Left ventricle myocardium inferior (tissue), 1 donor: ENCODE measurements at places on chromosomes 5 and 9. TPM values are rescaled to one million over a fixed set of nuclear protein-coding genes. Genes with fewer than 3 reads are reported as not detected.

The IFNK gene
- not detected for total RNA-seq

The TLR4 gene
- 14.2 TPM for total RNA-seq

The ARHGEF37 gene
- total RNA-seq, result 22.8 TPM

The PDE6A gene
- total RNA-seq, result 0.22 TPM

The COL23A1 gene
- total RNA-seq, result 27.4 TPM

The ABO gene
- total RNA-seq, result 2.3 TPM

The SLC36A3 gene
- not detected for total RNA-seq

The TSTD2 gene
- total RNA-seq, result 24.5 TPM

The PCDHA13 gene
- total RNA-seq, result not detected

The IFNA7 gene
- not detected for total RNA-seq

DNA sequence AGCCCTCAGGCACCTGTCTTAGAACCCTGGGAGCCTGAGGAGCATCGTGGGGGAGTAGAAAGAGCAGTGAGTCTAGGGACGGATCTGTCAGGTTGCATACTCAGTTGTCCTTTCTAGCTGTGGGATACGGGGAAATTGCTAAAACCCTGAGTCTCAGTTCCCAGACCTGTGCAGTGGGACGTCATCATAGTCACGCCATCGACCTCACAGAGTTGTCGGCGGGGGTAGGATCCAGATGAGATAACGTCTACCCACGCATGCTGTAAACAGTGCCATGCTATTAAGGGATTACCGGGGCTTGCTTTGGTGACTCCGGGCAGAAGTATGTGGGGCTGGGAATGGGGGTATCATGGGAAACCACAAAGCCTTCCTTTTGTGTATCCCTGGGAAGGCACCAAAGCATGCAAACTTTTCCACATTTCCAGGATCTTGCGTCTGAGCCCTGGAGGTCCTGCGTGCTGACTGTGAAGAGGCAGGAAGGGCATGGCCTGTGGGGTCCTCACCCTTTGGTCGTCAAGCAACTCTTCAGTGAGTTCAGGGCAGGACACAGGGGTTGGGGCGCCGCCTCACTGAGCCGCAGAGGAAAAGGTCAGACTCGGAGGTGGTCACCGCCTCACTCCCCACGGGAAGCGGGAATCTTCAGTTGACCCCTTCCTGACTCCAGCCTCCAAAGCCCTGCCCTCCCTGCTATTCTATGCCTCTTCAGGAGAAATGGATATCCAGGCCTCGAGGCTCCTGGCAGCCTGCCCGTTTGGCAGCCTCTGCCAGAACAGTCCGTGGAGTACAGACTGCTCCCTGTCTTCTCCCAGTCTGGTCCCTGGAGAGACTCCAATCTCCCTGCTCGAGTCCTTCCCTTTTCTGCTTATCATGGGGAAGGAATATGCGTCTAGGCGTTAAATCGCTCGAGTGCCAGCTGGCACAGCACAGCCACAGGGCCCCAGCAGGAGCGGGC is 186.8 kb upstream of the KLF9 start:
- DNase-seq, result peak; percentile 98

DNA sequence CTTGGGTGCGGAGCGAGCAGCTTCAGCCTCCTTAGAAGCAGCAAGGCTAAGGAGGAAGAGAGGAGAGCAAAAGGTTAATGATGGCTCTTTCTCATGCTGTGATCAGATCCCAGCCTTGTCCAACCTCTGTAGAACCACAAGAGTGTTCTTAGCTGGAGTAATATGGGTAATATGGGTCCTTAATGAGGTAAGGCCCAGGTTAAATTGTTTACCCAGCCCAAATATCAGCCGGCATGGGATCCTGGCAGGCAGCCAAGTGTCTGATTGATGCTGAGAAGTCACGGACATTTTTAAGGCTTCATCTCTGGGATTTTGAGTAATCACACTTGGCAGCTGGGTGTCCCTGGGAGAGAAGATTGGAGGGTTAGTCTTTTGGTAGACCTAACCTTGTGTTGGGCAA is 32.3 kb downstream of the GLRA1 start:
- DNase-seq, result no peak

GRCh38 chr9:95879591-95879990 is 4.1 kb downstream of the ERCC6L2 start:
- no peak for DNase-seq

DNA sequence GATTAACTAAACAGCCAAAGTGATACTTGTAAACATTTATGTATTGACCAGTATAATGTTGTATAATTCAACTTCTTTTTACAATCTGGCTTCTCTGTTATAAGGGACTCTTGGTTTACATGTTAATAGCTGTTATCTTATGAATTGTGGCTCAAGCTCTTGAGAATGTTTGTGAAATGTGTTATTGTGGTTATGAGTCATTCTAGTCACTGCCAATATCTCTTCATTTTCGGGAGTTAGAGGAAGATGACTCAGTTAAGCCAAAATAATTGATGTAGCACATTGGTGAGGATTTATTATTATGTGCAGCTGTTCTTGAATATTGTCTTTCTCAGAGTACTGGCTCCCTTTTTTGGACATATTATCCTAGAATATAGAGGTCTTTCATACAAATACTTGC is 655.2 kb upstream of the RIOK2 start:
- DNase-seq, result no peak

- DNase-seq, result peak; percentile 39
Measured at GRCh38 chr9:125889476-125890419, 142.6 kb downstream of the PBX3 start.

GRCh38 chr9:6450641-6451375 is 37.8 kb downstream of the UHRF2 start:
- no peak for DNase-seq

DNA sequence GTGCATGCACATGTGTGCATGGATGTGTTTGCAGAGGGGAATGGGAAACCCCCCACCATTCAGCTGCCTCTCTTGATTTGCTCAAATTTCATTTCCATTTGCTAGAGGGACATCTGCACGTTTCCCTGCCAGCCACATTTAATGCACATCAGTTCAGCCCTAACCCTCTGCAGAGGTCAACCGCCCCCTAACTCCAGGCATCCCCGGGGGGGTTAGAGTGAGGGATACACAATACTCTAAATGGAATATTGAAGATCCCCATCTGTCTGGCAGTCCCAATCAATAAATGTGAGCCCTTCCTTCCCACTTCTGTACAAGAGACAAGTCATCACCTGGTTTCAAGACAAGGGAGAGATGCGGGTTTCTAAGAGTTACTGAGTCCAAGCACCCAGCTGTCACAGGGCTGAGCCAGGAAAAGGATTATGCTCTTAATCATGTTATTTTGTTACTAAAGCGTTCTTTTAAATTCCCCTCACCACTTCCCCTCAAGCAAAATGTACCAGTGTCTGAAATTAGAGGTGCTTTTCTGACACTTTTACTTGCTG is 134.1 kb downstream of the SEMA6A start:
- no peak for DNase-seq

DNA sequence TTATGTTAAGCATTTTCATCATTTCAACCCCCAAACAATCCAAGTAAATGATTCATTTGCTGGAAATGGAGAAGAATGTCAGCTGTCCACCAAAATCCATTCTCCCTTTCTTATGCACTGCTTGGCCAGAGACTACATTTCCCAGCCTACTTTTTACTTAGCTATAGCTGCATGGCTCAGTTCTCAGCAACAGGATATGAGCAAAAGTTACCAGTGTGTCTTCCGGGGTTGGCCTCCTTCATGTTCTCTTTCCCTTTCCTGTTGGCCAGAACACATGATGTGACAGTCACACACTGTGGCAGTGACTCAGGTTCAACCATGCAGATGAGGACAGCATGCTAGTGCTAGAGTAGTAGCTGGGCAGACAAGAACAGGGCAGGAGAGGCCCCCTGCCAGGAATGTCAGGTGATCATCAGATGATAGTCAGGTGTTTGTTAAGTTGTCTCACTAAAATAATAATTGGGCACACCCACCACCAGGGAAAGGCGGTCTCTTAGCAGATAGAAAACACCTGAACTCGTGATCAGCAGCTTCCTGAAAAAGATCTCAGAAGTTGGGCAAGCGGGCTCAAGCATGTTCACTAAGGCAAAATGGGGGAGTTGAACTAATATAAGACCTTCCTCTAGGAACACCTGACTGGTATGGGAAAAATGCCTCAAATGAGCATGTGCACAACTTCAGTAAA is 12.2 kb downstream of the GPR150 start:
- DNase-seq, result no peak

- DNase-seq, result no peak
Measured at GRCh38 chr9:116941266-116941665, 254.2 kb downstream of the TRIM32 start.

GRCh38 chr5:76408104-76408654 is 5.1 kb downstream of the IQGAP2 start:
- no peak for DNase-seq

DNA sequence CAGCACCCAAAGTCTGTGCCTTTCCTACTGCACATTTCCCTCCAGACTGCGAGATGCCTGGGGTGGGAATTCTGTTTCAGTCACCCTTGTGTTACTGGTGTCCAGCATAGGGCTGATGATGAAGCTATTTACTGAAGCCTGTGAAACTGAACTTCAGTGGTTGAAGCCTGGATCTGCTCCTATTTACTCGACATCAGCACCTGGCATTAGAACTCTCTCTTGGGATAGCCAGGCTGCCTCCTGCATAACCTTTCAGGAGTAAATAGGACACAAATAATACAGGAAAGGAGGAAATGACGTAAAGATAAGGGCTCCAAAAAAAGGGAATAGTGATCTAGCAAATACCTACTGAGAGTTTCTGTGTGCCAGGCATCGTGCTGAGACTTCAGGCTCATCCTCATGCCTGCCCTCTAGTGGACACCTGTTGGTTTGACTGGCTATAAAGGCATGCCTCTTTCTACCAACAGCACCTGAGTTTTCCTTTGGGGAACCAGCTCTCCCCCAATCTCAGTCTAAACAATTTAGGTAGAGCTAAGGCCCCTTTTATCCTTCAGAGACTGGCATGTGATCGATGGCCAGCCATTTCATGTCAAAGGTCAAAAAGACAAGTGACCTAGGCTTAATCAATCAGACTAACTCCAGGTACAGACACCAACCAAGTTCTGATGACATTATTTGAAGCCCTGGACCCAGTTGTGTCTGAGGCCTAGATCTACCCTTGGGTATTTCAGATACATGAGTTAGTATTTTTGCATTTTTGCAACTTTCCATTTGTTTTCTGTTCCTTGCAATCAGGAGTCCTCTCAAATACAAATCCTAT is 192.1 kb upstream of the TRIM32 start:
- DNase-seq, result no peak

GRCh38 chr5:163385271-163385670 is 52.1 kb upstream of the CCNG1 start:
- peak; percentile 14 for DNase-seq

GRCh38 chr5:91146905-91147600 is 236.1 kb downstream of the ARRDC3 start:
- DNase-seq, result no peak

DNA sequence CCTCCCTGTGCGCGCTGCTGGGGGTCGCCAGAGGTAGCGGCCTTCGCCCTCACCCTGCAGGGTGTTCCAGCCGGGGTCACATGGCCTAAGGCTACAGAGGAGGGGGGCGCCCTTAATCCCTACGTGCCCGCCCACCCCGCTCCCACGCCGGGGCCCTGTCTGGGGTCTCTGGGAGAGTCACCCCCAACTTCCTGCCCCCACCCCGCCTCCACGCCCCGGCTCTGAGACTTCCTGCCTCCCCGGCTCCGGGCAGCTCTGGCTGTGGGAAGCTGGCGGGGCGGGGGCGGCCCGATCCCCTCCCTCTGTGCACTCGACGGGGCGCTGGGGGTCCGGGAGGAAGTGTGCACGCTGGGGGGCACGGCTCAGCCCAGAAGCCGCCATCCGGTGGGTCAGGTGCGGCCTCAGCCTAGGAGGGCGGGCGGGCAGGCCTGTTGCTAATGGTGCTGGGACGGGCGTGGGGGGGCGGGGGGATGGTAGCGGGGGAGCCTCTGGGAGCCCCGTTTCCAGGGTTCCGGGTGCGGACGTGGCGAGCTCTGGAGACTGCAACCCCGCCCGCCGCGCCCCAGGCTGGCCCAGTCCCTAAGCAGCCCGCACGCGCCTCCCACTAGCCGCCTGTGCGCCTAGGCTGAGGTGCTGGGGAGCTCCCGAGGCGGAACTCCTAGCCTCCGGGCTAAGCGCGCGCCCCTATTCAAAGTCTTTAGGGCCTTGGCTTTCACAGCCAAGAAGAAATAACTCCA is 61.6 kb downstream of the CXXC5 start:
- DNase-seq, result peak; percentile 47

GRCh38 chr5:40477856-40478546 is 201.7 kb upstream of the PTGER4 start:
- DNase-seq, result no peak

GRCh38 chr5:124655251-124655917 is 91.1 kb downstream of the ZNF608 start:
- DNase-seq, result no peak

- no peak for DNase-seq
Measured at GRCh38 chr9:87793292-87793691, 67.4 kb downstream of the CTSL start.

GRCh38 chr5:9877488-9877887 is 247.3 kb upstream of the TAS2R1 start:
- no peak for DNase-seq

GRCh38 chr5:111134864-111135263 is 42.7 kb downstream of the WDR36 start:
- no peak for DNase-seq

GRCh38 chr9:2809692-2810419 is 34.0 kb downstream of the PUM3 start:
- DNase-seq, result no peak

DNA sequence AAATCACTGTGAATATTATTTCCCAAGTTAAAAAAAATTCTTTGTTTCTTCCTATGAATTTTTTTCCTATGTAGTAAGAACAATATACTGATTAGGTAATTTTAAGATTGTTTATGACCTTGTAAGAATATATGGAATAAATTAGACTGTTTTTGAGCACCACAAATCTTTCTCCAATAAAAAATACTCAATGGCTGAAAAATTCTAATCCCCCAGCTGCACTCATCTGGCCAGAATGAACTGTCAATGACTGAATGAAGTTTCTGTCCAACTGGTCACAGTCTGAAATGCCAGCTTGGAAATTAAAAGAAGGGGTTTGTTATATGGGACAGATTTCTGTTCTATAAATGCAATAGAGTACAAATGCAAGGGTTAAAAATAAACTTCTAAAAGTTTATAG is 569.5 kb upstream of the SEMA6A start:
- DNase-seq, result no peak

- no peak for DNase-seq
Measured at GRCh38 chr5:158549311-158549710, 550.4 kb downstream of the EBF1 start.

DNA sequence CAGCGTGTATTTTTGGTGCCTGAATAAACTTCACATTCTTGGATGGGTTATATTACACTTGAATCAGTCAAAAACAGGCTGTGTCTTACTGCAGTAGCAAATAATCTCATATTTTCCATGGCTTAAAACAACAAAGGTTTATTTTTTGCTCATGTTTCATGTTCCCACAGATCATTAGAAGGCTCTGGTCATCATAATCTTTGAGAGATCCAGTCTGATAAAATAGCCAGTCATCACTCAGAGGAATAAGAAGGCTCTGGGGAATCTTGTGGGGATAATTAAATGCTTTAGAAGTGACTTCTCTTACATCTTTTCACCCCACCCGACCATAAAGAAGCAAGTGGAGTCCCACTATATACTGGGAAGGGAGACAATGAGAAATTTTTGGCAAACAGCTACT is 417.7 kb downstream of the PSAT1 start:
- no peak for DNase-seq
